Hindlimb muscle (tissue), 1 donor: ENCODE measurements at places on chromosomes 16 and 17.

DNA sequence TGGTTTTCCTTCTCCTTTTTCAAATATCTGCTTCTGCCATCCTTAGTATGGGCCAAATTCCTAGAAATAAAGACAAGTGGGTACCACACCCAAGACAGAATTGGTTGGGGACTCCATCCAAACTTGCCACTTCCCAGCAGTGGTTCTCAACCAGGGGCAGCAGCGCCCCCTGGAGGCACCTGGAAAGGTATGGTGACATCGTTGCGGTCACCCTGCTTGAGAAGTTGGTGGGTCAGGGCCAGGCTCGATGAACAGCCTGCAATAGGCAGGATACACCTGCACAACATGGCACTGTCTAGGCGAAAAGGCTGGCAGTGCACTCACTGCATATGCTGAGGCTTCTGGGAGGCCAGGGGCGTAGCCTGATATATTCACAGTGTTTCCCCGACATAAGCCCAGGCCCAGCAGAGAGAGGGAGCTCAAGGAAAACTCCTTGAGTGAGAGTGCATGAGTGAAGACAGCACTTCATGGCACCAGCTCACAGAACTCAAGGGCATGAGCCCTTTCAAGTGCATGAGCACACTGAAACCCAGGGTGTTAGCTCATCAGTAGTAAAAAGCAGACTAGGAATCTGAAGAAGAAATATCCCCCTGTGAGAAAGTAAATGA, 57.7 kb downstream of the CMC2 start:
- DNase-seq = peak; percentile 34

GRCh38 chr16:57184887-57185445, 873 bp downstream of the PSME3IP1 start:
- DNase-seq = no peak

- DNase-seq = no peak
Measured at GRCh38 chr17:73359987-73360410, 48.2 kb upstream of the CDC42EP4 start.

DNA sequence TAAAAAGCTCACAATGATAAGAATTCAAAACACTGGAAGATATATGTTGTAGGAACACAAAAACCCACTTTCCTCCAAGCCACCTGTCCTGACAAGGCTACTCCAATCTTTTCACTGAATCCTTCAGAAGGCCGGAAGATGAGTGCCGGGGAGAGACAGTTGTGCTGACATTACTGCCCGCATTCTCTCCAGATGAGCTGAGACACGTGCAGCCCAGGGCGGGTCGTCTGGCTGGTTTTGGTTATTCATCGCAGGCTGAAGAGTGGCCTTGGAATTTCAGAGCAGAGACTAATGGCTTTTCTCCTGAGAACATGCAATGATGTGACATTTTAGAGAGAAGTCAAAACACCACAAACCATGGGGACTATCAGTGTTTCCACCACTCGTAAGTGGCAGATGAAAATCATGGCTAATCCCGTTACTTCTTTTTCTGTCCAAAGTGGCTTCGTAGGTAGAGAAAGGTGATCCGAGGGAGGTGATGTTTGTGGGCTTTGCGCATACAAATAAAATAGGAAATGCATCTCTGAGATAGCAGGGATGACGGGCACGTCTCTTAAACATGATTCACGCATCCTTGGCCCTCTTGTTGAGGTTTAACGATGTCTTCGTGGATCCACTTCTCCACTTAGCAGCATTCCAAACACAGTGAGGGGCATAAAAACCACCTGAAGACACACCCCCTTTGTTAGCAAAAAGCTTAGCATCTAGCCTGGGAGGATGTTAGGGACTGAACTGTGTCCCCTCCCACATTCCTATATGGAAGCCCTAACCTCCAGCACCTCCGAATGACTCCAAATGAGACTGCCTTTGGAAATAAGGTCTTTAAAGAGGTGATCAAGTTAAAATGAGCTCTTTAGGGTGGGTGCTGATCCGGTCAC, 134.0 kb downstream of the IRX3 start:
- no peak for DNase-seq

- no peak for DNase-seq
Measured at GRCh38 chr17:43468691-43469139, 15.1 kb upstream of the DHX8 start.

GRCh38 chr16:85430523-85431421, 182.3 kb upstream of the GSE1 start:
- DNase-seq = no peak

GRCh38 chr16:51655249-51655648, 504.2 kb upstream of the SALL1 start:
- DNase-seq = no peak
